ENCODE measurements at places on chromosomes 3 and 15. TPM values are rescaled to one million over a fixed set of nuclear protein-coding genes. Genes with fewer than 3 reads are reported as not detected.

SH3GL3 gene
- total RNA-seq: 0.14 TPM

DHX30 gene
- 38.6 TPM for total RNA-seq

RPP14 gene
- total RNA-seq: 19.9 TPM

FLNB gene
- 585 TPM for total RNA-seq

CCR2 gene
- 3.7 TPM for total RNA-seq

TMEM158 gene
- 10.0 TPM for total RNA-seq

FGF7 gene
- 4.5 TPM for total RNA-seq

OSTN gene
- total RNA-seq: not detected

SNX33 gene
- total RNA-seq: 29.3 TPM

DNA sequence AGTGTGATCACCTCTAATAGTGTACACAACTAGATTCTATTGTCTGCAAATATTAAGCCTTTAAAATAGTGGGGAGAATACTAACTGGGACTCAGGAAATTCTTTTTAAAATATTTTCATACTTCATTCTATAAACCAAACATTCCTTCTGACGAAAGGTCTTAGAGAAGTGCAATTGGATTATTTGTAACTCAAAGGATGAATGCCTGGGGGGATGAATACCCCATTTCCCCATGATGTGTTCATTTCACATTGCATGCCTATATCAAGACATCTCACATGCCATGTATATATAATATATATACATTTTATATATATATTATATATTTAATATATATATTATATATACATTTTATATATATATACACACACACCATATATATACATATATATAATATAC lies 189.9 kb downstream of the VGLL3 start:
- DNase-seq: no peak

- DNase-seq: no peak
These were observed 220.9 kb upstream of the CTDSPL start for GRCh38 chr3:37640636-37641375.

DNA sequence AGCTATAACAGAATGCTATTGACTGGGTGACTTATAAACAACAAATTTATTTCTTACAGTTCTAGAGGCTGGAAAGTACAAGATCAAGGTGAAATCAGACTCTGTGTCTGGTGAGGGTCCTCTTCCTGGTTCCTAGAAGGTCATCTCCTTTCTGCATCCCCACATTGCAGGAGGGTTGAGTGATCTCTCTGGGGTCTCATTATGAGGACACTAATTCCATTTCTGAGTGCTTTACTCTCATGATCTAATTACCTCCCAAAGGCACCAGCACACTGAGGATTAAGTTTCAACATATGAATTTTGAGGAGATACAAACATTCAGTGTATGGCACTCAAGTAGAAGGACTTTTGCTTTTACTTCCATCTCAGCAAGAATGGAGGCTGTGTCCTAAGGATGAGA lies 534.1 kb upstream of the KCNMB2 start:
- no peak for DNase-seq

DNA sequence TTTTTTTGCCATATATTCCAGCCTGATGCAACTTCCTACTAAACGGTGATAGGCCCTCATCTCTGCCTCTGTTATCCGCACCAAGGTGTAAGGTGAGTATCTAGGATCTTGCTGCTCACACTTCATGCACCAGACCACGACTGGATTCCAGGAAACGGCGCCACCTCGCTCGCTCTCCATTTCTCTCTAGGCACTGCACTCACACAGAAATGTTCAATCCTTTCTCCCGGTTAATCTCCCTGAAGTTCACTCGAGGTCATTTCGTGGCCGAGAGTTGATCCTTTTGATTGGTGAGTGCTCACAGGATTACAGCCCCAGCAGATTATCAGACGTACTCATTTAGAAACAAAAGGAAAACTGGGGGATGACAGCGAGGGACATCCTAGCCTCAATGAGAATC lies 28.1 kb downstream of the MCF2L2 start:
- no peak for DNase-seq

- DNase-seq: no peak
These were observed 324.1 kb upstream of the RASGRP1 start for GRCh38 chr15:38888701-38889221.

GRCh38 chr15:73283366-73283962 lies 85.3 kb downstream of the HCN4 start:
- DNase-seq: no peak

DNA sequence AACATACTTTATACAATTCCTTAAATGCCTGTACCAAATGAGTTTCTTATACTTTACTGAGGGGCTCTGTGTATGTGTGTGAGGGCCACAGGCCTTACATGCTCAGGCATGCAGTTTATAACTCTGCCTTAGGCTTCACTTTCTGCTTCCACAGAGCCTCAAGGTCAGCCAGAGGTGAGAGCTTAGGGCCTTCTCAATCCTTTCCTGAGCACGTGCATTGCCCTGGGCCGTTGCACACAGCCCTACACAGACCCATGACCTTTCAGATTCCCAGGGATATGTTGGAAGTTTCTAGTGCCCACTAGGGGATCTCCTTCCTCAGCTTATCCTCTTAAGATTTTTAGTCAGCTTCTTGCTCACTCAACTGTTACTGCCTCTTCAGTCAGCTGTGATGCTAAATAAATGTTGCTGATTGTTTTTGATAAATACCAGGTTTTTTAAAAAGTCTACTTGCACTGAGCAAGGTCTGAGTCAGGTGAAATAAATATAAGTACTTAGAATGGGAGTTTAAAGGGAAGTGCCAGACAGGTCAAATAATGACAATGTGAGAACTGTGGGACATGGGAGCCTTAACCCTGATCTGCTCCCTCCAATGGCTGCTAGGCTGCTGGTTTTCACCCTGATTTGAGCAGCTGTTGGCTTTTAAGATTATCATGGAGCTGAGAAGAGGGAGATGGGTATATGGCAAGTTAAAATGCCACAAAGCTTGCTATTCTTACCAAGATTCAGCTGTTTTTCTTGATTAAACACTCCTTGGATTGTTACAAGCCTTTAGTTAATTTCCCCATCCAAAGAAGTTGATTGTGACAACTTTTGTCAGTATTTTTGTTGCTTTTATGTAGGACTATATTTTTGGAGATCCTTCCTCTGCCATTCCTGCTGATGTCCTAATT lies 169.5 kb downstream of the PLD1 start:
- no peak for DNase-seq

DNA sequence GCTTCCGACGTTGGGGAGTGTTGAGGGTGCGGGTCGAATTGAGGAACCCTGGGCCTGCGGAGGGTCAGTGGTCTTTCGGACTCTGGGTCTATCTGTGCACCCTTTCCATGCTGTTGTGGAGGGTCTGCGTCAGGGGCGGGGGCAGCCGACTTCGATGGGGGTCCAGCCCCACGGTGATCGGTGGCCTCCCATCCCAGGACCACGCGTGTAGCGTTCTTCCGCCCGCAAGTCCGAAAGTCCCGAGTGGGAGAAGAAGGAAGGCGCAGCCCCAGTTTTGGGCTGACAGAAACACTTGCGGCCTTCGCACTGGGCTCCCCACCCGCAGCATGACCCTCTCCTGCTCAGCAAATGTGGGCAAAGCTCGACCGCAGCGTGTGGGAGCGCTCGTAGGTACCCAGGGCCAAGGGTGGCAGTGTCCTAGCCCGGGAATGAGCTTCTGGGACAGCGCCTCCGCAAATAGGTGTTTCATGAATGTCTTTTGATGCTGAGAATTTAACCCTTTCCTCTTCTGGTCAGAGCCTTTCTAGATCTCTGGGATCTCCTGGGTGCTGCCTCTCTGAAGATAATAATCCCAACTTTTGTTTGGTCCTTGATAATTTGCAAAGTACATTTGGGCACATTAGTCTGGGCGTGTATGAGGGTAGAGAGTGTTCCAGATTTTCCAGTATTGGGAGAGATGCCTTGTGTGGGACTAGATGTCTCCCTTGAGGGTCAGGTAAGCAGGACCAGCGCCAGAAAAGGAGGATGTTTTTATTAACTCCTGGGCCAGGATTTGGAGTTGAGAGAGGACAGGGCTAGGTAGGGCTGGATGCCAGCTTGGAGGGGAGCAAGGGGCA lies 2.3 kb upstream of the DLL4 start:
- no peak for DNase-seq

- no peak for DNase-seq
These were observed 24.4 kb downstream of the THRB start for GRCh38 chr3:24470277-24470676.

DNA sequence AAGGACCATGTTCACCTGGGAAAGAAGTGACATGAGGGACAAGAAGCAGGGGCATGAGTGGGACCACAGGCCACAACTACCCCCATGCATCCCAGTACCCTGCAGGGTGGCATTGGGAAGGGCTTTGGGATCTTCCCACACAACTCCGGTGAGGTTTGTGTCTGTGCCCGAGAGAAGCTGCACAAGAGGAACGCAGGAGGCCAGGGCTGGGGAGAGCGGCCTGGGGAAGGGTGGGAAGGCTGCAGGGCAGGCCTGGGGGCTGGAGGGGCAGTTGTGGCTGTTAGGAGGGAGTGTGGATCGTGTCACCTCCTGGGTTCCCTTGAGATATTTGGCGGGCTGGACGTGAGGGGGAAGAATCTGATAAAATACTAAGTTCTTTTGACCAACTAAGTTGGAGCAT lies 25.3 kb upstream of the MFSD1 start:
- DNase-seq: no peak

GRCh38 chr3:46213201-46213600 lies 5.1 kb upstream of the CCR1 start:
- no peak for DNase-seq

- DNase-seq: no peak
These were observed 112.4 kb upstream of the ALDH1A3 start for GRCh38 chr15:100767001-100767825.

- no peak for DNase-seq
These were observed 2.7 kb upstream of the KNL1 start for GRCh38 chr15:40591389-40591788.

- DNase-seq: no peak
These were observed 31.3 kb downstream of the NOX5 start for GRCh38 chr15:69045802-69046201.

GRCh38 chr3:110903771-110904519 lies 167.7 kb upstream of the NECTIN3 start:
- no peak for DNase-seq

GRCh38 chr3:105944276-105944675 lies 75.5 kb upstream of the CBLB start:
- DNase-seq: no peak

DNA sequence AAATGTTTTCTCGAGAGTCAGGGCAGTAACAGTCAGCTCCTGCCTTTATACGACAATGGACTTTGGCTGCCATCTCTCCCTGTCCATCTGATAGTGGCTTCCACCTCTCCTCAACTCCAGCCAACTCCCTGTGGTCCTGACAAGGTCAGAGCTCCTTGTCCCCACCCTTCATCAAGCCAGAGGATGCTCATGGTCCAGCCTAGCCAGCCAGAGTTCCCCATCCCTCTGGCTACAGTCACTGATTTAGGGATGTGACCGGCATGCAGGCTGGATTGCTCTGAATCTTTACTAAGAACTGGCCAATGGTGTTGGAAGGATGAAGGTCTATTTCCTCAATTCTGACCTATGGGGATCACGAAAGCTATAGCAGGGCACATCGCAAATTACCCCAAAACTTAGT lies 156.1 kb downstream of the OR4M2 start:
- no peak for DNase-seq

DNA sequence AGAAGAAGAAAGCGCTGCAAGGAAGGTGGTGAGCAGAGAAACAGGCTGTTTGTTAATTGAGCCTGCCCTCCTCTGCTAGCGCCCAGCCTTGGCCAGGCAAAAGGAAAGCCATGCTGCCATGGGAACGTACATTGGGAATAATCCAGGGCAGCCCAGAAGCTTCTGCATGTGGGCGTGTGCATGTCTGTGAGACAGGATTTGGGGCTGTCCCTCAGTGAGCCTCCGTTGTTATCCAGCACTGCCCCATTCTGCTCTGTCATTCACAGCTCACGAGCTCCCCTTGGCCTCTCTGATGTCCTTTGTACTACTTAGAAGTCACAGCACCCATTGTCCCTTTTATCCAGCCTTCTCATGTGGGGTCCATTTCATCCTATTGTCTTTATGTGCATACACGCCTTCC lies 239.1 kb upstream of the ROPN1 start:
- DNase-seq: no peak

DNA sequence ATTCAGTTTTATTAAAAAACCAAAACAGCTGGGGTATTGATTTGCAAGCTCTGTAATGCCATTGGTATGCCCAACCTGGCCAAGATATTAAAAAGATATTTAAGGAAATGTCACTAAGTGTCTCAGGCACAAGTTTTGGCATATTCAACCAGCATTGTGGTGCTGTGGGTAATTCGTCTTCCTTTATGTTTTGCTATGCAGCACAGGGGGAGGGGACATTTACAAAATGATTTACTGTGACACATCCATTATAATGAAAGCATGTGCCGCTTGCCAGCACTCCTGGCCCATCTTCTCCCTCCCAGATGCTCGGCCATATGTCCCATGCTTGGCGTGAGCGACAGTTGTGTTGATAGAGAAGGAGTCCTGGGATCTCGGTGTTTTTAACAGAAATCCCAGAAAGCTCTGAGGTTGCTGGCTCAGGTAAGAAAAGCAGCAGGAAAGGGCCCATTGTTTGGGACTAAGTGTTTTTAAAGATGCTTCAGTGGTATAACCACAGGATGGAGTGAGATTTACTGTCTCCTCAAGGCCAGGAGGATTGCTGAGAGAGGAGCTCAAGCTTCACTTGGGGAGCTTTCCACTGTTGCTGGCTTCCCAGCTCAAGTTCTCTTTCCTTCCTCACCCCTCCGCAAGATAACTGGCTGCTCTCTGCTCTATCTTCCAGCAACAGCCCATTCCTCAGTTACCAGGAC lies 158.2 kb upstream of the TSC22D2 start:
- no peak for DNase-seq

GRCh38 chr3:114942773-114943172 lies 204.3 kb downstream of the ZBTB20 start:
- DNase-seq: no peak

DNA sequence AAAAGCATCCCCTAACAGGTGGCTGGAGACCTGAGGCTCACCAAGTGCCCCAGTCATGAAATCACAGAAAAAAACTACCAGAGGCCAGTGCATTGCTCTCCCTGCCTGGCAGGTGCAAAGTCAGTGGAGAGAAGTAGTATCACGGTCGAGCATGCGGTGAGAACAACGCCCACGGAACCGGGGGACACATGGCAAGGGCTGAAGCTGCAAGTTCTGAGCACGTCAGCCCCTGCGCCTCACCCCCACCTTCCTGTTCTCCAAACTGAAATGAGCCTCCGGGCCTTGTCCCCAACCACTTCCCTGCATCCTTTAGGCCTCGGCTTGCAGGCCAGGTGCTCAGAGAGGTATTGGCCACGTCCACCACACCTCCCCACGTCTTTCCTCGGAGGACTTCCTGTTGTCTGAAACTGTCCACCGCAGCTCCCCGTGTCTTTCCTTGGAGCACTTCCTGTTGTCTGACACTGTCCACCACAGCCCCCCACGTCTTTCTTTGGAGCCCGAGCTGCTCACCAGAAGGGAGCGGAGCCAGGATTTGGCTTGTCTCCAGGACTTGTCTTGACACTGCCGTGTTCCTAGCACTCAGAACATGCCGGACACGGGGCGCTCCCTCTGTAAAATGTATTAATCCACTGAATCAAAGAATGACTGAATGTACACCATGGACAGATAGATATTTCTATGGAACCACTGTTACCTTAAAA lies 43.9 kb downstream of the NSMCE3 start:
- no peak for DNase-seq
